ENCODE measurements at places on chromosomes 12 and 14.
A peak's percentile ranks its signal among the peaks of the same experiment; 100 is the strongest.

DNA sequence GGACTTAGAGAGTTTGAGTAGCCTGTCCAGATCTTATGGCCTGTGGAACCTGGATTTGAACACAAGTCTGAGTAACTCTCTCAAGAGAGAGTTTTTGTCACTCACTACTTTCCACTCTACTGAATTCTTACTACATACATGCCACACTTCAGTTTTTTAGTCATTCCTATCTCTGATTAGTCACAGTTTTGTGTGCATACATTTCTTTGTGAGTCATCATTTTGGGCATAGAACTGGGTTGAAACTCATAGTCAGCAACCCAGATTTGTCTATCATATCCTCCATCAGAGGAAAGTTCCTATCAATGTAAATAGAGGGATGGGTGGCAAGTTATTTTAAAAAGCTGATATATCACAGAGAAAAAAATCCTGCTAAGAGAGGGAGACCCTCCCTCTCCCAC, 42.9 kb downstream of the FLRT2 start:
- DNase-seq = no peak

- DNase-seq = no peak
Measured at GRCh38 chr12:73984552-73984951, 553.1 kb upstream of the ATXN7L3B start.

DNA sequence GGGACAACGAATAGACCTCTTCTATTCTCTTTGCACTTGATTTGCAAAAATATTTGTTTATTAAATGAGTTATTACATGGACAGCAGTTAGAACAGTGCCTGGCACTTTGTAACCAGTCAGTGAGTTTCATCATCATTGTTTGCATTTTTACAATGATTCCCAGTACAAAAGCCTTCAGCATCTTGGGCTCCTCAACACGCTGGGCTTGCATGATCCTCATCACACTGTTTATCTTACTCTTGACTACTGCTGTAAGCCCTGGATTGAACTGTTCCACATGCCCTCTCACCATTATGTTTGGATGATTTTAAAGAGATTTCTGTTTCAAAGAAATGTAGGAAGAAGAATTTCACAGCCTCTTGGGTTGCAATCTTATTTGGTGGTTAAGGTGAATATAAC, 204.3 kb downstream of the PELI2 start:
- DNase-seq = no peak

- DNase-seq = no peak
Measured at GRCh38 chr12:14239935-14240872, 125.3 kb upstream of the ATF7IP start.

- DNase-seq = no peak
Measured at GRCh38 chr12:49476091-49476490, 62.7 kb upstream of the KCNH3 start.

DNA sequence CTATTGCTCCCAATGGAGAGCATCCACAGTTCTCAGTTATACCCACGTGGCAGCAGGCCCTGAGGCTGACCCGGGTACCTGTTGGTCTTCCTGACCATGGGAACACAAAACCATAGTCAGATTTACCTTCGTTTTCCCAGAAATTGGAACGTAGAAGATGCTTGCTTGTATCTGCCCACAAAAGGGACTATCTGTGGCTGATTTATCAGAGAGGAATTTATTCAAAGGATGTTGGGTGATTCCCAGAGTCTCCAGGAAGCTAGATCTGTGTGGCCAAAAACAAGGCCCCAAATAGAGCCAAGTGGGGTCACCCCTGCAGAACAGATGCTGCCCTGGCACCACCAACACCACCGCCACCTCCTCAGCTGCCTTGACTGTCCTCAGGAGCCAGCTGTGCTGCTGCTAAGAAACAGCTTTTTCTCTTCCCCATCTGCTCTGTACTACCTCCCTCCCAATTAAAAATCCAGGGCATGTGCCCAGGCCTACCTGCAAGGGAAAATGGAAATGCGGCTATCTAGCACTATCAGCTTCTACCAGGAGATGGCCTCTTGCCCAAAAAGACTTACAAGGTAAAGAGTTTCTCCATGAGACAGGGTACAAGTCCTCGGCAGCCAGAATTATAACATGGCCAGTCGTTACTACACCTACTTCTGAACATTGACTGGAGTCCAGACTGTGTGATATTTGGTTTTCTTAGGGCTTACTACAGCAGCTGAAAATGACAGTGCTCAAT, 128.6 kb upstream of the PLEKHG7 start:
- no peak for DNase-seq

DNA sequence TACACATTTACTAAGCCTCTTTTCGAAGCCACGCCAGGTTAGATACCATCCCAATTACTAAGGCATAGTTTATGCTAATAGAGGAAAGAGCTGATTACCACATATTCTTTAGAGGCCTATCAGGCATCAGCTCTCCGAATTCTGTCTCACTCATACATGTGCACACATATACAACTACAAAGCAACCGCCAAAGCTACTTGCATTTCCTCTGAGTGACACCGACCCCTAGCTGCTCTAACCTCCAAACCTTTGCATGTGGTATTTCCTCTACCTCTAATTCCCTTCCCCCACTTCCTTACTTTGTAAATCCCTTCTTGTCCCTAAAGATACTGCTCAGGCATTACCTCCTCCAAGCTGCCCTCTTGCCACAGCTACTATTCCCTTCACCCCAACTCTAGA, 107.2 kb downstream of the DUSP6 start:
- peak; percentile 26 for DNase-seq

- DNase-seq = no peak
Measured at GRCh38 chr14:85798856-85799255, 268.9 kb downstream of the FLRT2 start.

DNA sequence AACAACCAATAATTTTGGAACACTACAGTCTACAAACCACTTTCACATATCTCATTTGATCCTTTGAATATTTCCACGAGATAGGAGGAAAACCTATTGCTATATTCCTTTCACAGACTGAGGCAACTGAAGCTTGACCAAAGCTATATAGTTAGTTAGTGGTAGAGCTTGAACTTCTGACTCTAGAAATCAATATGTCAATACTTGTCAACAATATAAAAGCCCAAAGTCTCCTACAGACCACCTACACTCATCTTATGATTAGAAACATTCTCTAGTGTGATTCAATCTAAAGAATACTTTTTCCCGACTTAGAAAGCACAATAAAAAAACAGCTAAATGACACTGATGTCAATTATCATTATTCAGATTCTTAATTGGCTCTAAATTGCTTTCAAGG, 139.4 kb downstream of the RPS29 start:
- DNase-seq = no peak

DNA sequence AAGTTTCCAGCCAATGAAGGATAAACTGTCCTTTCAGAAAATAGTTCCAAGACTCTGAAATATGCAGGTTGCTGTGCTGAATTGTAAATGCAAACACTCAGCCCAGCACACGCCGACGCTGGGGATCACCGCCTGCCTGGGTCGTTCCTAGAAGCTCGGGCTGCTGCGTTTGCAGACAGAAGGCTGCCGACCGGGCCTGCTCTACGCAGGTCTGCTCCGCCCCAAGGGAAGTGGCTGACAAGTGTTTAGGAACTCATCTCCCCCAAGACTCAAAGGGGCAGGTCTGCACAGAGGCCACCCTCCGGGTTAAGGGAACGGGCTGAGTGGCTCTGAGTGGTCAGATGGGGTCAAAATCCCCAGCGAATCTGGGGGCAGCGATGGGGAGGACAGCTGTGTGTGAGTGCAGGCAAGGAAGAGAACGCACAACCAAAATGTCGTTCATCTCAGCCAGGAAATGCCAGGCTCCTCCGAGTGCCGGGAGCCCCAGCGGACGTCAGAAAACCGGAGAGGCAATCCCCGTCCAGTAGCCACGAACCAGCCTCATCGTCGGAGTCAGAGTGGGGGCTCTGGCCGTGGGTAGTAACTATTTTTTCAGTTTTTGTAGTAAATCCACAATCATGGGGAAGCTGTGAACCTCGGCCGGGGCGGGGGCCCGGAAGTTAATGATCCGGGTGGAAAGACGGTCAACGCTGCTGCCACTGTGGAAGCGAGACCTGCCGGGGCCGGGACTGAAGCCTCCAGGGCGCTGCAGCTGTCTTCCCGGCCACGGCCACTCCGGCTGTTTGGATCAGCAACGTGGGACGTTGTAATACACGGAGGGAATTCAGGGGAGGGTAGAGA, 6.0 kb downstream of the GALNT9 start:
- DNase-seq = no peak

- no peak for DNase-seq
Measured at GRCh38 chr12:49294086-49294803, 702 bp upstream of the PRPH start.

DNA sequence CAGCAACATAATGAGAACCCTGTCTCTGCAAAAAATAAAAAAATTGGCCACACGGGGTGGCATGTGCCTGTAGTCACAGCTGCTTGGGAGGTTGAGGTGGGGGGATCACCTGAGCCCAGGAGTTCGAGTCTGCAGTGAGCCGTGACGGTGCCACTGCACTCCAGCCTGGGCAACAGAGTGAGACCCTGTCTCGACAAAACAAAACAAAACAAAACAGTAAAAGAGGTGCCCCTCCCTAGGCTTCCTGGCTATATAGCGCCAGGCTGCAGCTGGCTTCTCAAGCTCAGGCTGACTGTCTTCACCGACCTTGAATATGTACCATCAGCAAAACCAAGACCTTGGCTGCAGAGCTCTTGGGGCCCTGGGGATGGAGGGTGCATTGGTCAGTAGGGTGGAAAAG, 29.4 kb downstream of the TSPAN9 start:
- DNase-seq = no peak

DNA sequence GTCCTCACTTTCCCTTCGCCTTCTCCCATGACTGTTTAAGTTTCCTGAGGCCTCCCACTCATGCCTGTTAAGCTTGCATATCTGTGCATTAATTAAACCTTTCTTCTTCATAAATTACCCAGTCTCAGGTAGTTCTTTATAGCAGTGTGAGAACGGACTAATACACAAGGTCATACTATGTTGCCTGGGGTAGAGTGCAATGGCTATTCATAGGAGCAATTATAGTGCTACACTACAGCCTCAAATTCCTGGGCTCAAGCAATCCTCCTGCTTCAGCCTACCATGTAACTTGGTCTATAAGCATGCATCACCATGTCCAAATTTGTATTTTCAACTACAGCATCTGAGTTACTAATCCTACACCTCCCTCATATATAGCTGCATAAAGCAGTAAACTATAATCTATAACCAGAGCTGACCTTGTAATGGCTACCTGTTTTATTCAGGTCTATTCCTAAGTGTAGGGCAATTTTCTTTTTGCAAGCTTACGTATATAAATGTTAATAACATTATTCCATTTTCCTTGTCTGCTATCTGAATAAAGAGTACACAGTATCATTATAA, 18.9 kb downstream of the HEATR5A start:
- no peak for DNase-seq

DNA sequence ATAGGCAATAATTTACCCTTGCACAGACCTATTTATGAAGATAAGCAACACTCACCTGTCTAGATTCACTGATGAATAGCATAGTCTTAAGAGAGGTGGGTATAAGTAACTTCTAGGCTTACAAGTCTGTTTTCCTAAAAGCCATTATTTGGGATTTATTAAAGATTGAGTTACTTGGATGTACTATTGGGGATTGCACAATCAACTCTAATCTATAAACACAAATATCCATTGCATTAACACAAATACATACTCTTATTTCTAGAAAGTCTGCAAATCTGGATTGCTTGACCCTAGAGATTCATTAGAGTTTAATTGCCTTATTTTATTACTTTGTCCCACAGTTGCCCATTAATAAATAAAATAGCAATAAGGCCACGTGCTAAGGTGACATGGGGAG, 148.1 kb upstream of the CCDC198 start:
- no peak for DNase-seq

- no peak for DNase-seq
Measured at GRCh38 chr12:92608151-92609091, 94.4 kb upstream of the PLEKHG7 start.

GRCh38 chr14:69518289-69519101, 34.0 kb downstream of the PLEKHD1 start:
- no peak for DNase-seq

- DNase-seq = no peak
Measured at GRCh38 chr12:31715283-31715825, 13.5 kb downstream of the AMN1 start.

- DNase-seq = no peak
Measured at GRCh38 chr12:63103494-63104131, 47.4 kb downstream of the AVPR1A start.

DNA sequence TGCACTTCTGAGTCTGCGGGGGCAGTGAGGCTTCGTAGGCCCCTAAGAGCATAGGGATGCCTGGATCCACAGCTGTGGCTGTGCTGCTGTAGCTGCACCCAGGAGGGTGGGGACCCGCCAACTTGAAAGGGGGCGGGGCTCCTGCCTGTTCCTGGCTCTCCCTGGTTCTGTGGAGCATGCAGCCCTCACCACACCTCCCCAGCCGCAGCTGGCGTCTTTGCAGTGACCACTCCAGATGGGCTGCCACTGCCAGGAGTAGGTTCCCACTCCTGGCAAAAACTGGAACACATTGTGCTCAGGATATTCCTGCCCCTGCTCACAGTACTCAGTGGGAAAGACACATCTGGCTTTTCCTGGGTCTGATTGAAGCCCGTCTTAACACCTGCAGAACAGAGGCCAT, 35.8 kb downstream of the TIMELESS start:
- no peak for DNase-seq

DNA sequence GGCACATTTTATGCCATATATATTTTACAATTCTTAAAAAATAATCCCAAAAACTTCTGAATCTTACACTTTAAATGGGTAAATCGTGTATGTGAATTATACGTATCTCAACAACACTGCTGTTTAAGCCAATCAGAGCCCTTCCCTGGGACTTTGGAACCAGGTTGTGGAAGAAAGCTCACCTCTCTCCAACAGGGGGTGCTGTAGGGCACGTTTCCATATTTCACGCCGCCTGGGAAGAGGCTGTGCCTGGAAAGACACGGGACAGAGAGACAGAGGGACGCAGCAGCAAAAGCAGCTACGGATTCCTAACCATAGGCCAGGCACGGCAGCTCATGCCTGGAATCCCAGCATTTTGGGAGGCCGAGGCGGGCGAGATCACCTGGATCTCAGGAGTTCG, 29.4 kb upstream of the FBRSL1 start:
- DNase-seq = no peak

DNA sequence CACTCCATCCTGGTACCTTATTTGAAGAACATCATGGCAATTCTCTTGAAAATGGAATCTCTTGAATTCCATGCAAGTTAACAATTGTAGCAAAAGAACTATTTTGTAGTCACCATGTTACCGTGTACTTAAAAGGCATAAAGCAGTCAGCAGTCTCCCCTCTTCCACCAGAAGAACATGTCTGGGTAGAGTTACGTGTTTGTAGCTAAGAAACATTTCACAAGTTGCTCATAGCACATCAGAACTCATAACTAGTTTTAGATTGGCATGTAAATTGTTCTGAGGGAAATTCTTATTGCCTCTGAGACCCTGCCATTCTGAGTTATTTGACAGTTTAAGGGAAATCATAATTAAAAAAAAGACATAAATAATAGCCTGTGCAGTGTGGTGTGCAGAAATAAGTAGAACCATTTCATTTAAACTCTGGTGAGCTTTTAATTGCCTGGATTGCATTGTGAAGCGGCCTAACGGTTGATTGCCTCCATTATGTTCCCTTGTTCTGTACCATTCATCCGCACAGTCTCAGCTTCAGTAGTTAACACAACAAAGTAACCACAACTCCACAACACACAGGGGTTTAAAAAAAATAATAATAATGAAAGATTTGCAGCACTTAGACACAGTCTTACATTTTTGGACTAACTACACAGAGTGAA, 2.6 kb downstream of the LMO3 start:
- DNase-seq = no peak

Measured in stimulated activated CD8-positive, alpha-beta memory T cell treated with anti-CD3 and anti-CD28 coated beads, Interleukin-7, amount 100 ng/mL, for 4 hours (primary cell).